ENCODE measurements at places on chromosomes 12 and 14.

- peak; percentile 58 for DNase-seq
Measured at GRCh38 chr14:24171422-24172260, at the start of gene REC8. REC8 (plus strand) TSS chr14:24172080; CDS start chr14:24172553, 473 bp downstream.

DNA sequence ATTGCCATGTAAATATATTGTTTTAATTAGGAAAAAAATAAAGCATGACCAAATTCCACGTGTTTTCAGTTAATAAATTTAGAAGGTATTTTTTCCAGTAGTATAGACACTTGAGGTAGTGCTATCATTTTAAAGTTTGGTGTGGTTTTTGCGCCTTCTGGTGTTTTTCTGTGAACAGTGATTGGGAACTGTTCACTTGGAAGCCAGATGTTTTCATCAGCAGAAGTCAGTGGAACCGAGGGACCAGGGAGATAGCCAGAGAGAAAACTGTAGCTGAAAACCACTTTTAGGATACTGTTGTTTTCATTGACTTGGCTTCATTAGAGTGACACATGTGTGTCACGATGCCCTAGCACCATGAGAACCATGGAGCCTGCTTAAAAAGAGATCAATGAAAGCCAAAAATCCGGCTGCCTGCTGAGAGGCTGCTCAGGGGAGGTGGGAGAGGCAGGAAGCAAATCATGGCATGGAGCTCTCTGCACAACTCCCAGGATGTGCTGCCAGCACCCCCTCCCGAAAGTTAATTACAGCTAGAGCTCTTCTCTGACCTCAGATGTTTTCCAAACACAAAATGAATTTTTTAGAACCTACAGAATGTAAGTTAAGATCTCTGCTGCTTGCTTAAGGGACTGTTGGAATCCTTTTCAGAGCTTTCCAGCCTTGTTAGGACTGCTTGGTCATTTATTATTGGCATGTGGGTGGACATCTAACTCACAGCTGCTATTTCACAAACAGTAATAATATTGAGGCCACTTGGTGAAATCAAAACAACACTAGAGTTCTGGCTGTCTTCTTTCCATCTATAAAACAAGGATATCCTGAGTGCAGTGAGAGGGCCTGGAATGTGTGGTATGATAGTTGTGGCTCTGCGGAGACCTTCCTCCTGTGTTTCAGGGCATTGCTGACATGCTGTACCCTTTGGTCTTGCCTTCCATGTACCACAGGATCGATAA lies 192.3 kb downstream of the ANO4 start:
- no peak for DNase-seq

GRCh38 chr12:66403746-66404145 lies 101.5 kb downstream of the HELB start:
- no peak for DNase-seq

GRCh38 chr12:105026411-105026810 lies 40.3 kb downstream of the NOPCHAP1 start:
- no peak for DNase-seq

GRCh38 chr12:74846116-74846515 lies 308.5 kb downstream of the ATXN7L3B start:
- no peak for DNase-seq

DNA sequence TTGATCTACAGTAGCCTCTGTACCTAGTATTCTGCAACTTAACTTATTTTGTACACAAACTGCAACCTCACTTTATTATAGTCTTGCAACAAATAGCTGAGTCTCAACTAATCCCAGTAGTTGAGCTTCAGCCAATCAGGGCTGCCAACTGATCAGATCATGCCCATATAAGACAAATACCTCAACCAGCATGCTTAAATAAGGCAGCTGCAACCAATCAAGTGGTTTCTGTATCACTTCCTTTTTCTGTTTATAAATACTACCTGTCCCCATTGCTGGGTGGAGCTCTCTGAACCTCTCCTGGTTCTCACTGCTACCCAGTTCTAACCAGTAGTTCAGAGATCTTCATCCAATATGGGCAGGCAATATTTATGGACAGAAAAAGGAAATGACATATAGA lies 248.5 kb upstream of the FBXO33 start:
- DNase-seq, result no peak

- no peak for DNase-seq
Measured at GRCh38 chr12:92070864-92071445, 74.7 kb downstream of the BTG1 start.

- DNase-seq, result no peak
Measured at GRCh38 chr12:66726556-66726955, 47.7 kb upstream of the GRIP1 start.
